ENCODE measurements at places on chromosomes 11 and 22.
A peak's percentile ranks its signal among the peaks of the same experiment; 100 is the strongest.

DNA sequence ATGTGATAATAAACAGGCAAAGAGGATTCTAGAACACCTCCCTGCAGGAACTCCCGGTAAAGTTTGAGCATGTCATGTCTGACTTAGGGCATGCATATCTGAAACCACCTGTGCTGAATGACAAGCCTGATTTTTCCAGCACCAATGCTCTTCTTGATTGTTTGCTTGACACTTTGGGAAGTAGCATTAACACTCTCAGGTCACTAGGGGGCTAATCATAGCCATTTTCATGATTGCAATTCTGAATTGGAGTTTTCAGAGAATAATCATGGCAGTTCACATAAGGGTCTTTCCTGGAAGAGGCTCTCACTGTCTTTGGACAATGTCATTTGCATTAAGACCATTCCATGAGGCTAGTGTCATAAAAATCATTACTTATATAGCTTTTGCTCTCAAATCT is 234.4 kb upstream of the MTNR1B start:
- no peak for DNase-seq

DNA sequence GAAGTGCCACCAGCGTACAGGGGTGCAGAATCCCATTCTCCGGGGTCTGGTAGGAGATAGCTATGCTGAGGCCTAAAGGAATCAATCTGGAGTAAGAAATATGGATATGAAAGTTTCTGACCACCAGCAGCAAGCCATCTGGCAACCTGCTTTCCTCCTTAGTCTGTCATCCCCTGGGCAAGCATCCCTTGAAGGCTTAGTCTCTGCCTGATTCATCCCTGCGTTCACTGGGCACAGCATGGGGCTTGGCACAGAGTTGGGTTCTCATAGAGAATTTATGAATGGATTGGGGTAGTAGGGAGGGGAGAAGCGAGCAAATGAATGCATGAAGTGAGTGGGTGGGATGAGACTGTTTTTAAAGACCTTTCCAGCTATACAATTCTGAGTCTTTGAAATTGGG is 85.8 kb upstream of the NARS2 start:
- DNase-seq = no peak

GRCh38 chr11:9274499-9275258 is 9.5 kb upstream of the DENND5A start:
- DNase-seq = no peak

GRCh38 chr11:103892603-103893002 is 143.8 kb upstream of the DDI1 start:
- DNase-seq = no peak

- DNase-seq = no peak
These were observed 53.9 kb upstream of the SHISAL1 start for GRCh38 chr22:44366372-44367300.

GRCh38 chr11:107741044-107741823 is 29.4 kb upstream of the SLN start:
- no peak for DNase-seq

DNA sequence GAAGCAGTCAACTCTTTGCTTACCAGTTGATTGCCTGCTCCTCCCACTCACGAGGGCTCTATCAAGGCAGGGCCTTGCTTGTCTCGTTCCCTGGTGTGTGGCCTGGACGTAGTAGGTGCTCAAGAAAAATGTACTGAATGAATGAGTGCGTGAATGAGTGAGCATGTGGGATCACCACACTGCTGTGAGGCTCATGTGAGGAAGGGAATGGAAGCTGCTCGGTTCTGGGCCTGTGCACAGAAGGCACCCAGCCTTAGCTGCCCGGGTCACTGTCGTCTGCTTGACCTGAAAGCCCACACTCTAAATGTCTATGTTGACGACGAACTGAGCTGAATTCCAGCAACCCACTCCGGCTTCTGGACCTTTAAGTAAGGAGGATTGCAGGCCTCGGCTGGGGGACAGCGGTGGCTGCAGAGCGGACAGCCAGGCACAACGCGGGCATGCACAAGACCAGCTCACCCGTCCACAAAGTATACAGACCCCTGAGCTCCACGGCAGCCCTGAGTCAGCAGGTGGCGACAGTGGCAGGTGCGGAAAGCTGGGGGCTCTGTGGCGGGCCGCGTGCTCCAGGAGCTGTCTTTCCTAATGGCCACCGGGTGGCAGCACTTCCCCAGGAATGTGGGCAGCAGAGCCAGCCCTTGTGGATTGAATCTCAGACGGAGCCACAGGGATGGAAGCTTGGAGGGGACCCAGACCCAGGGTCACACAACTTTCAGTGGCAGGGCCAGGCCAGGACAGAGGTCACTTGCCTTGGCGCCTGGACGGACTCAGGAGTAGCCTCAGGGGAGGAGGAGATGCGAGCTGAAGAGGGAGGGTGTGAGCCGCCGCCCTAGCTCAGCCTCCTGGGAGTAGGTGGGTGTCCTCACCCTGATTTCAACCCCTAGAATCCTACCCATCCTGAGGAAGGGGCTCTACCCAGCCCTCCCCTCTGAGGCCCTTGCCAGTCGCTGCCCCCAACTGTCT is 5.0 kb upstream of the PICK1 start:
- peak; percentile 69 for DNase-seq

GRCh38 chr11:85843929-85844328 is 11.3 kb upstream of the CCDC83 start:
- DNase-seq = no peak

DNA sequence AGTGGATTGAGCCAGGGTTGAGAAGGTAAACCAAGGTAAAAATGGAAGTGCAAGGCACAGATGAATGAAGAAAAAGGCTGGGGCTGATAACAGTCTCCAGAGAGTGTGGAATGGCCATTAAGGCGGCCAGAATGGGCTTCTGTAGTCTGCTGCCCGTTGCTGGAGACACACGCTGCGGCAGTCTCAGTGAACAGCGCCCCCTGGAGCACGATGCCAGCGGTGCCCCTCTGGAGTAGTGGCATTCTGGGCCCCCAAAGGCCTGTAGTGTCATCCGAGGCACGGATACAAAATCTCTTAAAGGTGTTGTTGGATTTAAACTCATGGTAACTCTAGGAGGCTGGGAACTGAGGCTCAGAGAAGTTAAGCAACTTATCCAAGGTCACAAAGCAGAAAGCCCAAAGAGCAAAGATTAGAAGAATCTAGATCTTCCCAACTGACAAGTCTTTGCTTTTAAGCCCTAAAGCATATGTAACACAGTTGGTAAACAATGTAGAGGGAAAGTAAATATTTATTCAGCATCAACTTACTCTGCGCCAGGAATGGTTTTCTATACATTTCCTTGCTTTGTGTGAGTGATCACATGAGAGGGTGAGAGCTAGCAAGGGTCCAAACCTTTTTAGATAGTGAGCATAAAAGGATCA is 18.2 kb downstream of the KCNJ1 start:
- peak; percentile 74 for DNase-seq

- DNase-seq = no peak
These were observed 24.4 kb upstream of the PAMR1 start for GRCh38 chr11:35549787-35550186.

- DNase-seq = no peak
These were observed 186.6 kb downstream of the ADAMTS15 start for GRCh38 chr11:130634961-130635473.

DNA sequence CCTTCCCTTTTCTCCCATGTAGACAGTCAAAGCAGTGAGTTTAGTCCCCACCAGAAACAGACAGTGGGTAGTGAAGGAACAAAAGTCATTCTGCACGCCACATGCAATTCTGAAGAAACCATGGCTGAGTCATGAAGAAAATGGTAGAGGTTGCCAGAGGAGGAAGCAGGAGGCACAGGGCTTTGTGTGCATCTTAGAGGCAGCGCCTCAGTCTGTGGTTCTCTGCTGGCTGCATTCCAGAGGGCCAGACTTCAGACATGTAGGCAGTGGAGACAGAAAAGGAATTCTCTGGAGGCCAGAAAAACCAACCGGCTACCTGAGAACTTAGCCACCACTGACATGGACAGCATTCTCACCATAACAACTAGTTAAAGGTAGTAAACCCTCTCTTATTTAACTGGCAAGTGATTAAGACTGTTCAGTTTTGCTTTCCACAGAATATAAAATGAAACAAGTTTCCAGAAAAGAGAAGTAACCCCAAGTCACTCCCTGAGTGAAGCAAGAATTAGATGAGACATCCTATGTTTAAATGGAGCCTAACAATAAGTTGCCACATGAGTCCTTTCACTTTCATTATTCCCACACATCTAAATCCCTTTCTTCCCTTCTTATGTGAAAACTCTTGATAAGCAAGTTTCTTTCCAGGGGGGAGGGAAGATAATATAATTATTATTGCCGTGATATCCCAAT is 556.1 kb downstream of the SOX6 start:
- no peak for DNase-seq

DNA sequence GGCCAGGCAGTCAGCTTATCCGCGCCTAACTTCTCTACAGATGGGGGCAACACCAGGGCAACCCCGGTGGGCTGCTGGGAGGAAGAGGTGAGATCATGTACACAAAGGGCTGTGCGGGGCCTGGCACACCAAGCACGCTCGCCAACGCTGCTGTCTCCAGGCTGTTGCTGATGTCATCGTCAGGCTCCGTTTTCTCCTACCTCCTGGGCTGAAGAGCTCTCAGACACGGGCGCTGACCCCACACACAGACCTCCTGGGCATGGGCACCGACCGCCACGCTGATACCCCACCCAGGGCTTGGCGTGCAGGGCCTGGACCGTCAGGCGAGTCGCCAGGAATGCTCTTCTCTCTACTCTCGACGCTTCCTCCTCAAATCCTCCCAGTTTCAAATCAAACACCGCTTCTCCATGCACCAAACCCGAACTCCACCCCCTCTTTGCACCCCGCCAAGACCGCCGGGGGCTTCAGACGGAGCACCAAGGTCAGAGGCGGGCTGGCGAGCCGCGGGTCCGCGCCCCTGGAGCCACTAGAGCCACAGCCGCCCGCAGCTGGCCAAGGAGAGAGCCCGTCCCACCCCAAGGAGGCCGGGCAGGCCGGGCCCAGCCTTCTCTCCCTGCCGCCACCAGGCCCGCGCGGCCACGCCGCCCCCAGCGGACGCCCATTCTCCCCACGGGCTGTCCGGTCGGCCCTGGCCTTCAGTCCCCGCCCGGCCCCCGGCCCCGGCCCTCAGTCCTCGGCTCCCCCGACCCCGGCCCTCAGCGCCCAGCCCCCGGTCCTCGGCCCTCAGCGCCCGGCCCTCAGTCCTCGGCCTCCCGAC is 772 bp downstream of the SBF1 start:
- DNase-seq = no peak

DNA sequence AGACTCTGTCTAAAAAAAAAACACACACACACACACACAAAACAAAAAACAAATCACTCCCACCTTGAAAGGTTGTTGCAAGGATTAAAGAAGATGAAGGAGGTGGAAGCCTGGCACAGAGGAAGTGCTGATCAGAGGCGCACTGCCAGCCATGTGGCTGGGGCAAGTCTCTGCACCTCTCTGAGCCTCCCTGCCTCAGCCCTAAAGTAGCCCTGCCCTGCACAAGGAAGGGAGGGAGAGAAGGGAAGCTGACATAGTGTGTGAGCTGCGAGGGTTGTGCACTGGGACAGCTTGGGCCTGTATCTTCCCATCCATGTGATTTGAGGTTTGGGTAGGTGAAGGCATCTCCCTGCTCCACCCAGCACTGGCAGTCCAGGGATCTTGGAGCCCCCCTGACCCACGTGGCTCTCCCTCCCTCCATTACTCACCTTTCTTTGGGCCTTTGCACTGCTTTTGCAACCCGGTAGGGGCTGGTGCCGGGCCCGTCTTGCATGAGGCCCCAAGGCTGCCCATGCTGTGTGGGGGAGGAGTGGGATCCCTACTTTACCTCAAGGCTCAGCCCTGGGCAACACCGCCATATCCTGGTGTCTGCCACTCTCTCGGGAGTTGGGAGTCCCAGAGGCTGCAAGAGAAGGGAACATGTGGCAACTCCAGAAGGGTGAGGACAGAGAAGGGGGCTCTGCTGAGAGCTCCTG is 30.5 kb downstream of the IFT27 start:
- no peak for DNase-seq

DNA sequence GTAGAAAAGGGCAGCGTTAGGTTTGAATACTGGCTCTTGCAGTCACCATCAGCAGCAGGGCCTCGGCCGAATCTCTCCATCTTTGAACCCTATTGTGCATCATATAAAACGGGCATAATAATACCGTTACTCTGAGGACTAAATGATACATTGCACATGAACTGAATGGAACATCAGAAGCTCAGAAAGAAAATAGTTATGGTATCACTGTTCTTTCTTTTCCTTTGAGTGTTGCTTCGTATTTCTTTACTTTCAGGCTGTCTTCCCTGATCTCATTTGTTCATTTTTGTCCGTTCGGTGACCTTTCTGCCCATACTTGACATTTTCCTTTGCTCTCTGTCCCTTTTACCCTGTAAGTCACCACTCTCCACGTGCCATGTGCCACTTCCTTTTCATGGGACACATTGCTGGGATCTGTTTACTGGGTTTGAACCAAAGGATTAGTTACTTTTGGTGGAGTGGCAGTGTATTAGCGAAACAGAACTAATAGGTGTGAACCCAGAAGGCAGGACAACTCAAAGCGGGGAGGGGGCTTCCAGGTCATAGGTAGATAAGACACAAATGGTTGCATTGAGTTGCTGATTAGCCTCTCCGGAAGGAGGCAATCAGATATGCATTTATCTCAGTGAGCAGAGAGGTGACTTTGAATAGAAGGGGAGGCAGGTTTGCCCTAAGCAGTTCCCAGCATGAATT is 717 bp upstream of the ZNF202 start:
- no peak for DNase-seq

GRCh38 chr11:126135235-126136176 is 72.8 kb upstream of the CDON start:
- DNase-seq = no peak

GRCh38 chr22:50085211-50085972 is at the start of gene MLC1:
Gene MLC1, minus strand, starts transcription at chr22:50085426. Its CDS starts 524 bp downstream, at chr22:50084902.
- DNase-seq = no peak

DNA sequence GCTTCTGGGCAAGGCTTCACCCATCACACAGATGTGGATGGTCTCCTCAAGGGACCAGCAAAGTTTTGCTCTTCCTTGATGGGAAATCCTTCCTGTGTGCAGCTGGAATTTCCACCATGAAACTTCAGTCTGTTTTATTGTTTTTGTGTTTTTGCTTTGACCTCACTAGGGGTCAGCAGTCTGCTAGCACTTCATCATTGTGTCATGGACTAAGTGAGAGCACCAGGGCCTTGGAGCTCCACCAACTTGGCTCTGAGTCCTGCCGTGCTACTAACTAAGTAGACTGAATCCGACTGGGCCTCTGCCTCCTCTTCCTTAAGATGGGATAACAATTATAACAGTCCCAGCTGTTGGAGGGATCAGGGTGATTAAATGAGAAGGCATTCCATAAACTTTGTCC is 305.8 kb upstream of the NCAM1 start:
- DNase-seq = no peak

- DNase-seq = no peak
These were observed 47.5 kb downstream of the IGLL5 start for GRCh38 chr22:22935056-22935545.

GRCh38 chr11:3950996-3951660 is 95.7 kb downstream of the STIM1 start:
- no peak for DNase-seq

- no peak for DNase-seq
These were observed 11.4 kb upstream of the MPPED1 start for GRCh38 chr22:43400449-43400848.

- DNase-seq = no peak
These were observed 340.5 kb downstream of the TENM4 start for GRCh38 chr11:79100093-79100910.

- no peak for DNase-seq
These were observed 151.0 kb downstream of the MPPED1 start for GRCh38 chr22:43562843-43563242.

GRCh38 chr22:47160781-47161520 is 398.5 kb downstream of the TBC1D22A start:
- DNase-seq = no peak

GRCh38 chr11:125869521-125869920 is 17.9 kb upstream of the HYLS1 start:
- no peak for DNase-seq
